ENCODE measurements at places on chromosomes 12 and 14.
A peak's percentile ranks its signal among the peaks of the same experiment; 100 is the strongest.

DNA sequence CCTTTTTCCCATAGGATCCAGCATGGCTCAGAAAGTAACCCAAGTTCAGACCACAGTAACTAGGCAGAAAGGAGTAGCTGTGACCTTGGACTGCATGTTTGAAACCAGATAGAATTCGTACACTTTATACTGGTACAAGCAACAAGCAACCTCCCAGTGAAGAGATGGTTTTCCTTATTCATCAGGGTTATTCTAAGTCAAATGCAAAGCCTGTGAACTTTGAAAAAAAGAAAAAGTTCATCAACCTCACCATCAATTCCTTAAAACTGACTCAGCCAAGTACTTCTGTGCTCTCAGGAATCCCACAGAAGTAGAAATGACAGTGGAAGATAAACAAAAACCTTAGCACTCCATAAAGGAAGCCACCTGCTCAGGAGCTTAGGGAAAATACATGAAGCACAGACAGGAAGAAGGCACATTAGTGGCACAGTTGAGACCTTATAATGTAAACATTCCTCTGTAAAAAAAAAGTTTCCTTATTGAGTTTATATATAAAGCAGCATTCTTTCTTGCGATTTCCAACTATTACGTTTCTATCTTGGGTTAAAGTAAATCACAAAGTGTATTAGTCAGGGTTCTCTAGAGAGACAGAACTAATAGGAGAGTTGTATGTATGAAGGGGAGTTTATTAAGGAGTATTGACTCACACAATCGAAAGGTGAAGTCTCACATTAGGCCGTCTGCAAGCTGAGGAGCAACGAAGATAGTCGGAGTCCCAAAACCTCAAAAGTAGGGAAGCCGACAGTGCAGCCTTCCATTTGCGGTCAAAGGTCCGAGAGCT, 398.4 kb downstream of the DAD1 start:
- DNase-seq = no peak

- DNase-seq = peak; percentile 18
Observed at GRCh38 chr12:96015672-96016071, 19.5 kb upstream of the HAL start.

- DNase-seq = peak; percentile 54
Observed at GRCh38 chr14:34843011-34843554, 32.1 kb downstream of the BAZ1A start.

- DNase-seq = no peak
Observed at GRCh38 chr12:62267480-62267879, 7.3 kb downstream of the USP15 start.

- DNase-seq = no peak
Observed at GRCh38 chr12:103386451-103386850, 109.3 kb downstream of the C12orf42 start.

- no peak for DNase-seq
Observed at GRCh38 chr14:103703433-103704385, 11.5 kb downstream of the XRCC3 start.

DNA sequence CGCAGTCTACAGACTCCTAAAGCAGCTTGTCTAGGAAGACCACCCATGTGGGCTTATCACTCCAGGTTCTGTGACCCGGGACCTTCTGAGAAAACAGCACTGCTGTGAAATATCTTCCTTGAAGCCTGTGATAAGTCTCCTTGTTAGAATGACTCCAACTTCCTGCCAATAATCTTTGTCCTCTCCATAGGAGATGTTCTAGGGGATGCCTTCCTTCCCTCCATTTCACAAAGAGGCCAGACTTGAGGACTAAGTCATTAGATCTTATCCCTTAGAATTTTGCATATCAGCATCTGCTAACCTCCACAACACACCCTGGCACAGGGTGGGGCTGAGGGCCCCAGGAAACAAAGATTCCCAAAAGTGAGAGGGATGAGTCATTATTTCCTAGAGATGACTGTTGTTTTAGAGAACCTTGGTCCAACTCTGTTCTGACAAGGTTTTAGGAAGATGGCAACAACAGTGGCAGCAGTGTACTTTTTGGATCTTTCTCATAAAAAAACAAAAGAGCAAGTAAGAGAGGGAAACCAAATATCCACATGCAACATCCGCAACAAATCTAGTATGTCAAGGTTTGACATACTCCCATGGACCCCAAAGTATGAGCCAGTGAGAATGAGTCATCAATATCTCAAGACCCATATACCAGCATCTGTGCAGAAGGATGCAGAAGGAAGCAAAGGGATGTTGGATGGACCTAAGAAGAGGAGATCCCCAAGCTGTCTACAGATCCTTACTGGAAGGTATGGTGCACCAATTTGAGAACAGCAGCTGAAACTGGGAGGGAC, 6.0 kb downstream of the LTB4R start:
- DNase-seq = no peak

DNA sequence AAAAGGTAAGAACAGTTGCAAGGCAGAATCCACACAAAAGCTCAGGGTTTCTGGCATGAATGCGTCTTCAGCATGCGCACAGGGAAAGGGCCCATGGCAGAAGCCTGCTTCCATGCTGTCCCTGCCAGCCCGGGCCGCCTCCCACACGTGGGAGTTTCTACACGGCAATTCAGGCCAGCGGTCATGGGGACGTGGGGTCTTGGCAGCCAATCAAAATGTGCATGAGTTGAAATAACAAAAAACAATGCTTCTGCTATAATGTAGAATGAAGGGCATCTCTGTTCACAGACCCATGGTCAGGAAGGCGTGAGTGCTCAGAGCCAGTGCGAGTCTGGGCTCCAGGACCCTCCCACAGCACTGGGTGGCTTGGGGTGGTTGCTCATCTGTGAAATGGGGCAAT, 28.6 kb downstream of the AMN start:
- no peak for DNase-seq

- peak; percentile 65 for DNase-seq
Observed at GRCh38 chr12:27001663-27002062, 12.5 kb downstream of the TM7SF3 start.
